Endothelial cell of umbilical vein (primary cell): ENCODE measurements at places on chromosomes 3 and 15. TPM values are rescaled to one million over a fixed set of nuclear protein-coding genes. Genes with fewer than 3 reads are reported as not detected.
A peak's percentile ranks its signal among the peaks of the same experiment; 100 is the strongest.

GRCh38 chr3:45654397-45654944 is 34.7 kb upstream of the SACM1L start:
- no peaks in the 10 kb centered on the region for H3K36me3 ChIP-seq
- H3K27me3 ChIP-seq = no peaks in the 10 kb centered on the region
- no peak overlapping the region for H3K4me3 ChIP-seq
- no peak for DNase-seq

DNA sequence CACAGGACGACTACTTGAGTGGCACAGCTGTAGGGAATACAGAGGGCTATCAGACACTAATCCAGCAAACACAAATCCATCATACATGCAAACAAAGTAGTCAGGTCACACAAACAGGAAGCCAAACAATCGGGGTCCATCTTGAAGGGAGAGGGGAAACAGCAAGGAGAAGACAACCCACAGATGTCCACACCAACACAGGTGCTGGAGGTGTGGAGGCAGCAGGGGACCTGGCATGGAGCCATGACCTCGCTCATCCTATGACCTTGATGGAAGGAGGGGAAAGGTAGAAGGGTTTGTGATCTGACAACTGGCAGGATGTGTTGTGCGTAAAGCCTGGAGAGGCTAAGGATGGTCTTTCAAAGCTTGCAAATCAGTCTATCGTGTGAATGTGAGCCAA is 39.9 kb upstream of the SKOR1 start:
- H3K4me1 ChIP-seq = no peaks in the 10 kb centered on the region
- no peaks in the 10 kb centered on the region for H3K27me3 ChIP-seq
- no peak overlapping the region for H3K4me3 ChIP-seq
- no peaks in the 10 kb centered on the region for H3K36me3 ChIP-seq

- H3K4me1 ChIP-seq = no peaks in the 10 kb centered on the region
- no peaks in the 10 kb centered on the region for H3K36me3 ChIP-seq
- no peak for DNase-seq
- no peak overlapping the region for H3K4me3 ChIP-seq
- H3K27me3 ChIP-seq = no peaks in the 10 kb centered on the region
Observed at GRCh38 chr3:10775259-10775658, 40.8 kb upstream of the SLC6A11 start.

DNA sequence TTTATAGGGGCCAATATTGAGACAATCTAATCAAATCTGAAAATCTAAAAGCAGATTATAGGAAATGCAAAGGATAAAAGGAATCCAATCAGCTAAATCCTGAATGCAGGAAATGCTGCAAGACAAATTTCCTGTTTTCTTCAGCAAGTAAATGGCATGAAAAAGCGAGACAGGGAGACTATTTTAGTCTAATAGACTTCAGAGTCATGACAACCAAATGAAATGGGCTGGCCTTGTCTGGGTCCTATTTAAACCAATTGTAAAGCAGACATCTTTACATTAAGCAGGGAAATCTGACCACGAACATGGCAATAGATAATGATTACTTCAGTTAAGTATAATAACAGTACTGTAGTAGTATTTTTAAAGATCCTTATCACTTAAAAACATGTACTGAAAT is 2.1 kb downstream of the DBR1 start:
- H3K4me1 ChIP-seq = peaks cover 13% of the 10 kb centered on the region
- DNase-seq = no peak
- no peaks in the 10 kb centered on the region for H3K36me3 ChIP-seq
- no peak overlapping the region for H3K27ac ChIP-seq
- H3K4me3 ChIP-seq = no peak overlapping the region

DNA sequence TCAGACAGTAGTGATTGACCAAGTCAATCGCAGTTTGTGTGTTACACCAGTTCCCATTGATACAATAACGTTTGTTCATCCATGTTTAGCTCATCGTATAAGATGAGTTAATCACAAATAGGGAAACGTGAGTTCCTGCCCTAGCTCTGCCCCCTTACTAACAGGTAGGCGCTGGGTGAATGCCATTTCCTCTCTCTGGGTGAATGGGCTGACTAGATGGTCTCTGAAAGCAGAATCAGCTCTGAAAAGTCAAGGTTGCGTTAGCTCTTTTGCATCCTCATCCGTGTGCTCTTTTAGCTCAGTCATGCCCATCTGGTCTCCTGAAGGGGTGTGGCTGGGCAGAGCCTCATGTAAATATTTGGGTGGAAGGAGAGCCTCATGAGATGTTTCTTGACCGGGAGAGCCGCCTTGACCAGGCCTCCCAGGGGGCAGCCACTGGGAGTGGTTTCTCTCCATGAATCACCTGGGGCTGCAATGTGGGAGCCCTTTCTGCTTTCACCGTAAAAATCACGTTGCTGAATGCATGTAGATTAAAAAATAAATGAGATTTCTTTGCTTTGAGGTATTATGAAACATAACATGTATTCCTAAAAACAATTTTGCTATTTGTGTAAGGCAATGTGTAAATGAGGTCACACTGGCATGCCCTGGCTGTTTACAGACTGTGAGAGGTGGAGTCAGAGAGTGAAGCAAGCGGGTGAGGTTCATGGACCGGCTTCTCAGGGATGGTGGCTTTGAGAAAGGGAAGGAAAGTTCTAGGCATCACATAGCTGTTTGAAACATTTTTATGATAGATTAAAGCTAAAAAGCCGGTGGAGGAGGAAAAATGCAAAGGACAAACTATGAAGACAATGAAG is 108.4 kb upstream of the RASGRP1 start:
- no peaks in the 10 kb centered on the region for H3K4me1 ChIP-seq
- no peaks in the 10 kb centered on the region for H3K36me3 ChIP-seq
- no peak overlapping the region for H3K4me3 ChIP-seq
- peaks cover 28% of the 10 kb centered on the region for H3K27me3 ChIP-seq
- H3K27ac ChIP-seq = no peak overlapping the region

GRCh38 chr3:4426782-4427344 is 40.2 kb downstream of the SUMF1 start:
- H3K27ac ChIP-seq = no peak overlapping the region
- H3K27me3 ChIP-seq = no peaks in the 10 kb centered on the region
- H3K4me3 ChIP-seq = no peak overlapping the region
- DNase-seq = peak; percentile 46
- no peaks in the 10 kb centered on the region for H3K36me3 ChIP-seq
- no peaks in the 10 kb centered on the region for H3K4me1 ChIP-seq

- H3K4me1 ChIP-seq = peaks cover 86% of the 10 kb centered on the region
- H3K27ac ChIP-seq = peak overlapping the region; percentile 95
- H3K27me3 ChIP-seq = no peaks in the 10 kb centered on the region
- no peaks in the 10 kb centered on the region for H3K36me3 ChIP-seq
Observed at GRCh38 chr3:195154793-195155535, 116.0 kb downstream of the XXYLT1 start.

GRCh38 chr15:31485431-31485830 is 158.8 kb downstream of the KLF13 start:
- H3K36me3 ChIP-seq = no peaks in the 10 kb centered on the region
- H3K27me3 ChIP-seq = peaks cover 26% of the 10 kb centered on the region
- no peak overlapping the region for H3K27ac ChIP-seq
- no peak for DNase-seq
- H3K4me1 ChIP-seq = peaks cover 5% of the 10 kb centered on the region

DNA sequence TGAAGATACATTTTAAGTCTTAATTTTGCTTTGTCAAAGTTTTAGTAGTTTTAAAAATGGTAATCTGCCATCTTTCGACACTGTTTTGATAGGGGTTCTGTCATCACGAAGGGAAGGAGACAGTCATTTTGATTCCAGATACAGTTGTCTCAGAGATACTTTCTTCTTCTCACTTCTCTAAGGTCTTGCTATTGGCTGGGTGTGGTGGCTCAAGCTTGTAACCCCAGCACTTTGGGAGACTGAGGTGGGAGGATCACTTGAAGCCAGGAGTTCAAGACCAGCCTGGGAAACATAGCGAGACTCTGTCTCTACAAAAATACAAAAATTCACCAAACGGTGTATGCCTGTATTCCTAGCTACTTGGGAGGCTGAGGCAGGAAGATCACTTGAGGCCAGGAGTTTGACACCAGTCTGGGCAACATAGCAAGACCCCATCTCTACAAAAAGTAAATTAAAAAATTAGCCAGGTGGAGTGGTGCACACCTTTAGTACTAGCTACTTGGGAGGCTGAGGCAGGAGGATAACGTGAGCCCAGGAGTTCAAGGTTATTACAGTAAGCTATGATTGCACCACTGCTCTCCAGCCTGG is 3.3 kb downstream of the RAB8B start:
- no peak for DNase-seq
- H3K4me1 ChIP-seq = peaks cover 34% of the 10 kb centered on the region

- H3K27ac ChIP-seq = no peak overlapping the region
- peaks cover 15% of the 10 kb centered on the region for H3K27me3 ChIP-seq
- no peaks in the 10 kb centered on the region for H3K4me1 ChIP-seq
- no peak overlapping the region for H3K4me3 ChIP-seq
- no peak for DNase-seq
Observed at GRCh38 chr3:100606894-100607512, 2.4 kb upstream of the ADGRG7 start.

- no peaks in the 10 kb centered on the region for H3K27me3 ChIP-seq
- H3K36me3 ChIP-seq = no peaks in the 10 kb centered on the region
- no peak overlapping the region for H3K27ac ChIP-seq
Observed at GRCh38 chr3:124200407-124200806, 208.5 kb upstream of the ROPN1 start.

DNA sequence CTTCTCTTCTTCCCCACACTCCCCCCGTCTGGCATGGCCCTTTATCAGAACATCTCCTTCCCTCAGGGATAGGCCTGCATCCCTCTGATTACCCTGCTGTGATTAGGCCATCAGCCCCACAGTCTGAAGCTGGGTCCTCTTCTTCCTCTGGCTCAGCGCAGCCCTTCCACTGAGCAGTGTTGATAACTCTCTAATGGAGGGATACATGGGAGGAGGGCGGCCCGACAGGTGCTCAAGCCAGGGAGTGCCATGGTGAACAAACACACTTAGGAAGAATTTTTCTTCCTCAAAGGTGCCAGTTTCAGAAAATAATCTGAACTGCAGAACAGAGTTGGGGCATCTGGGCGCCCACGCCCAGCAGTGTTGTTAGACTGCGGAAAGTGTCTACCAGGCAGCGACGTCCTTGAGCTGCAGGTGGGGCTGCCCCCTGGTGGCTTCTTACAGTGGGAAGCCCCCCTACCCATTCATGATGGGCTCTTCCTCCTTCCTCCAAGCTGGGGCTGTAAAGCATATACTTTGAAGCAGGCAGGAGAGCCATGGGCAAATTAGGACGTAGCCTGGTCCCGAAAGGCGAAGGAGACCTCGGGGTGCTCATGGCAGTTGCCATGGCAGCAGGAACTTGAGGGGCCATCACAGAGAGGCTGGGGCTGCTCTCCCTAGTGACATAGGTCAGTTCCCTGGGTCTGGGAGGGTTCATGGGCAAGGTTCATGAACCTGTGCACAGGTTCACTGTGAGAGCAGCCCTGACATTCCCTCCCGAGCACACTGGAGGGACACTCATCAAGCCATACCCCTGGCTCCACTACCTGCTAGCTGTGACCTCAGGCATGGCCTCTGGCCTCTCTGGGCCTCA is 33.2 kb upstream of the NR2C2 start:
- no peaks in the 10 kb centered on the region for H3K27me3 ChIP-seq
- H3K4me3 ChIP-seq = no peak overlapping the region
- H3K27ac ChIP-seq = no peak overlapping the region
- no peaks in the 10 kb centered on the region for H3K4me1 ChIP-seq

DNA sequence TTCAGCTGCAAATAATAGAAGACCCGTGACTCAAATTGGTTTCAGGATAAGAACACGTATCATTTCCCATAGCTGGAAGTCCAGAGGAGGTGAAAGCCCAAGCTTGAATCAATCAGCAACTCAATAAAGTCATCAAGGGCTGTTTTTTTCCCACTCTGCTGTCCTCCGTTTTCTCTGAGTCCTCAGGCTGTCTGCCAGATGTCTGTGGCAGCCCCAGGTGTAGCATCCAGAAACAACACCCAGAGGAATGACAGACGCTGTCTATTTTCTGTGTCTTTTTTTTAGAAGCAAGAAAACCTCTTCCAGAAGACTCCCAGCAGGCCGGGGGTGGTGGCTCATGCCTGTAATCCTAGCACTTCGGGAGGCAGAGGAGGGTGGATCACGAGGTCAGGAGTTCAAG is 204.4 kb downstream of the FAM43A start:
- DNase-seq = no peak
- no peak overlapping the region for H3K27ac ChIP-seq
- H3K27me3 ChIP-seq = no peaks in the 10 kb centered on the region

- H3K27me3 ChIP-seq = no peaks in the 10 kb centered on the region
- H3K4me1 ChIP-seq = peaks cover 11% of the 10 kb centered on the region
- H3K27ac ChIP-seq = no peak overlapping the region
- H3K36me3 ChIP-seq = no peaks in the 10 kb centered on the region
Observed at GRCh38 chr3:159080256-159080655, 278.4 kb downstream of the MFSD1 start.

- DNase-seq = no peak
- H3K4me3 ChIP-seq = no peak overlapping the region
- H3K27ac ChIP-seq = no peak overlapping the region
- H3K27me3 ChIP-seq = no peaks in the 10 kb centered on the region
- H3K36me3 ChIP-seq = no peaks in the 10 kb centered on the region
- no peaks in the 10 kb centered on the region for H3K4me1 ChIP-seq
Observed at GRCh38 chr3:183350164-183350563, 78.3 kb downstream of the MCF2L2 start.

Gene PLA2G4E
- polyA plus RNA-seq = not detected in 2 replicates

Gene ADIPOQ
- not detected in 2 replicates for polyA plus RNA-seq

Gene ISLR
- polyA plus RNA-seq = not detected in 2 replicates

Gene SCAANT1
- not detected in 2 replicates for polyA plus RNA-seq

Gene GOLGA6L2
- polyA plus RNA-seq = not detected in 2 replicates

Gene SYNPR
- polyA plus RNA-seq = not detected in 2 replicates

Gene TMCO5A
- not detected in 2 replicates for polyA plus RNA-seq
